ENCODE measurements at places on chromosomes 1 and 21.

DNA sequence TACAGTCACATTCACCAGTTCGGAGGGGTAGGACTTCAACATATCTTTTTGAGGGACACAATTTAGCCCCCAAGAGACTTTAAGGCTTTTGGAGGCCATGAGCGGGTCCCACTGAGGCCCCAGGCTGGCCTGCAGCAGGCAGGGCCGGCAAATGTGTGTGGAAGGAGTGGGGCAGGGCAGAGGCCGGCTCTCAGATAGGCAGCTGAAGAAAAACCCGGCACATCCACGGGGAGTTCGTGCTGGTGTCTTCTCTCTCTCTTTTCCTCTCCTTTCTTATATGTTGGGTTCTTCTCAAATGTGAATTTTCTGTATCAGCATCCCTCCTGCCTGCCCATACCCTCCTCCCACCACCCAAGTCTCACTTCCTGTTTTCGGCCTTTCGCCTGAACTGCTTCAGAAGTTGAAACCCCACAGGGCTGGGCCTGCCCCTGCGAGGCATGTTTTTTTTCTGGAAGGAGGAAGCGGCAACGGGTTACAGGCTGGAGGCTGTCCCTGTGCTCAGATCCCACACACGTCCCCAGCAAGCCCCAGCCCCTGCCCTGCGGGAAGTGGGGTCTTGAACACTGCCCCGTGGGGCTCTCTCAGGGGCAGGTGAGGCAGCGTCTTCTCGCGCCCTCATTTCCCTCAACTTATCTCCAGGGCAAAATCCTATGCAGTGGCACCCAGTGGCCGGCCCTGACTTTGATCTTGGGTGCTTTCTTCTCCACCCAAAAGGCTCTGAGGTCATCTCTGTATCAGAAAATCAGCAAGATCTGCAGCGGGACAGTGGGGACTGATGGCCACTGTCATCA lies 9.7 kb upstream of the UMODL1 start:
- DNase-seq, result no peak

GRCh38 chr1:40932006-40932405 lies 47.5 kb upstream of the CTPS1 start:
- DNase-seq, result no peak

DNA sequence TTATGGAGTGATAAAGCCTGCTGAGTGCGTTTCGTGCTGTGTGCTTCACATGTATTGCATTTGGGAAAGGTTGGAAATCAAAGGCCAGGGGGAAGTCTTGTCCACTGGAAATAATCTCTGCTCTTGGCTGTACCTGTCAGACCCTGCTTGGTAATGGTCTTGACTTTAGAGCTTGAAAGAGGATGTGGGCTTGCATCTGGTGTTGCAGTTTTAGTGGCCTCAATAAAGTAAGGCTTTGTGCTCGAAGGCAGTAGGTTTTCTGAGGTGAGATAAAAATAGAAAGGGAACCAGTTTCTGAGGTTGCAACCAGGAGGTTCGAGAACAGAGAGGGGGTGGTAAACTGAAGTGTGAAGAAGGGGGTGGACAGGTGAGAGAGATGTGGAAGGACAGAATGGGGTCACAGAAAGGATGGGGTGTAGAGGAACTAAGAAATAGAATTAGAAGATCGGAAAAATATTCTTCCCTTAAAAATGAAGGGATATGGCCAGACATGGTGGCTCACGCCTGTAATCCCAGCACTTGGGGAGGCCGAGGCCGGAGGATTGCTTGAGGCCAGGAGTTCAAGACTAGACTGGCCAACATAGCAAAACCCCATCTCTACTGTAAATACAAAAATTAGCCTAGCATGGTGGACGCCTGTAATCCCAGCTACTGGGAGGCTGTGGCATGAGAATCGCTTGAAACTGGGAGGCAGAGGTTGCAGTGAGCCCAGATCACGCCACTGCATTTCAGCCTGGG lies 1.5 kb downstream of the S100PBP start:
- DNase-seq, result no peak

DNA sequence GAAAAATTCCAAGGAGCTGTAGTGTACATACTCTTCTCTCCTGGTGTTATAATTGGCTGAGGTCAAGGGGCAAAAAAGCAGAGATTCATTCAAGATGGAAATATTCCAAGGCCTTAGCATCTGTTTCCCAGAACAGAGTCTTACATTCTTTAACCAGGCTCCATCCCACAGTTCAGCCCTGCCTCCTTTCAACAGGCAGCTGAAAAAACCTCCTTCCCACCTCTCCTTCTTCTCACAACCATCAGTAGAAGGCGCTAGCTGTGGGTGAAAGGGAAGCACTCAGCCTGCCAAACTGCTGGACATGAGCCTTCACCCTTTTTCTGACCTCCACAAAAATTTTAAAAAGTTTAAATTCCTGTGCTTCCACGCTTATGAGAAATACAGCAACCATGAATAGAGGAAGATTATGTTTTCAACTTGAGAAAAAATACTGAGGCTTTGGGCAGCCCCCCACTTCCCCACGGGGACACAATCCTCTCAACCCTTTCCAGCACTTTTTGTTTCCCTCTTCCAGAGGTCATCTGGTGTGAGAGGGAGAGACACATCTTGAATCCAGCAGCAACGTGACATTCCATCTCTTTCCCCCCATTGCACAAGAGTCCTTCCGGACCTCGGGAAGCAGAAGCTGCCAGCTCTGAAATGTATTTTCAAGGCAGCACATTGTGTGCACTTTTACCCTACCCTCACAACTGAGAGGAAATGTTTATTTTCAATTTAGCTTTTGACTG lies 43.2 kb upstream of the FMO2 start:
- DNase-seq, result no peak

DNA sequence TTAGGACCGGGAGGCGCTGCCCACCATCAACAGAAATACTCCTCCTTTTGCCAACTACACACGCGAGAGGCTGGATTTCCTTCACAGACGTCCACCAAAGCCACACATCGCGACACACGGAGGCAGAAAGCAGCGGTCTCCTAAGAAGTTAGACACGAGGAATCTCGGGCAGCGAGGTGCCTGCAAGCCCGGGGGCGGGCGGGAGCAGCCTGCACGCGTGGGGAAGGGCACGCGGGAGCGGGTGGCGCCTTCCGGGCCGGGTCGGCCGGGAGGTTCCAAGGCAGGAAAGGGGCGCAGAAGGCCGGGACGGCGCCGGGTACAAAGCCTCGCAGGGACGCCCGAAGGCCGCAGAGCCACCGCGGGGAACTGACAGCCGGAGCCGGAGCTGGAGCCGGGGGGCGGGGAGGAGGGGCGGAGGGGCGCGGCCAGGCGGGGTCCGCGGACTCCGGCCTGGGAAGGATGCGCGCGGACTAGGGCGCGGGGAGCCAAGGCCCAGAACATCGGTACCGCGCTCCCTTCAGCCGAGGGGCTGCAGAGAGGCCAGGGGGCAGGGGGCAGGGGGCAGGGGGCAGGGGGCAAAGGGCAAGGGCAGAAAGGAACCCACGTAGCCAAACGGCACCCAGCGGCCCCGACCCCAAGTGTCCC lies 722 bp downstream of the NPHP4 start:
- peak; percentile 58 for DNase-seq

GRCh38 chr1:54812801-54813484 lies 11.8 kb upstream of the TTC22 start:
- DNase-seq, result no peak

GRCh38 chr1:98565951-98566350 lies 95.6 kb upstream of the SNX7 start:
- no peak for DNase-seq

DNA sequence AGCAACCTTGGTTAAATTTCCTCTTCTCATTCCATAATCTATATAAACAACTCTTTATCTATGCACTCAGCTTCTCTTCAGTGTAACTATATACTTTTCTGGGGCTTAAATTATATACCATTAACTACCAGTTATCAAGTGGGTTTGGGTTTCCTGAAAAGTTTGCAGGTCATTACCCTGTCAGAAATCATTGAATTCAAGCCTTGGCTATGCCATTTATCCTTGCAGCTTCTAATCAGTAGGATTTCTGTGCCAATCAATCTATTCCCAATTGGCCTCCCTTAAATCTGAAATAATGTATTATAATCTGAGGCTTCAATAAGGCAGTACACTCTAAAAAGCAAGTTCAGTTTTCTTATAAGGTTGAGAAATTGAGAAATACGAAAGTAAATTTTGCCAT lies 466.5 kb downstream of the NCAM2 start:
- DNase-seq, result no peak

GRCh38 chr1:59007820-59008598 lies 224.2 kb upstream of the JUN start:
- DNase-seq, result no peak

Data from HEK293T (cell line).